Epithelial cell of alveolus of lung (primary cell): ENCODE measurements at places on chromosomes 1 and 21. TPM values are rescaled to one million over a fixed set of nuclear protein-coding genes. Genes with fewer than 3 reads are reported as not detected.

BRDT gene
- not detected in 2 replicates for total RNA-seq

HSD3B2 gene
- total RNA-seq = not detected in 2 replicates

CD34 gene
- 0.26 and 2.1 TPM in 2 replicates for total RNA-seq

VCAM1 gene
- total RNA-seq = 15.0 and 35.4 TPM in 2 replicates

DNAJC6 gene
- 0.08 and 0.52 TPM in 2 replicates for total RNA-seq

SYNC gene
- total RNA-seq = 2.4 and 5.2 TPM in 2 replicates

SAMSN1 gene
- 0.65 and 1.0 TPM in 2 replicates for total RNA-seq

FCRLB gene
- 1.0 and 1.2 TPM in 2 replicates for total RNA-seq

TSEN15 gene
- 25.0 and 48.1 TPM in 2 replicates for total RNA-seq

SPRR2A gene
- not detected in 2 replicates for total RNA-seq

ETV3L gene
- total RNA-seq = not detected in 2 replicates

ABL2 gene
- total RNA-seq = 14.3 and 19.4 TPM in 2 replicates

MSH4 gene
- not detected in 2 replicates for total RNA-seq

MX2 gene
- total RNA-seq = 0.80 and 3.0 TPM in 2 replicates

RNF115 gene
- 5.6 and 6.9 TPM in 2 replicates for total RNA-seq

DNAJC11 gene
- 20.4 and 25.7 TPM in 2 replicates for total RNA-seq

ICOSLG gene
- 0.40 TPM in 1 of 2 replicates, not detected in the other for total RNA-seq

DCST1 gene
- total RNA-seq = not detected in 2 replicates

DNAI4 gene
- total RNA-seq = 0.56 and 1.2 TPM in 2 replicates

UTP11 gene
- total RNA-seq = 47.3 and 56.9 TPM in 2 replicates

RGS13 gene
- total RNA-seq = 0.13 TPM in 1 of 2 replicates, not detected in the other

LINGO4 gene
- total RNA-seq = not detected in 2 replicates

CELSR2 gene
- total RNA-seq = 1.8 and 7.7 TPM in 2 replicates

PALMD gene
- total RNA-seq = 0.13 and 1.1 TPM in 2 replicates

RWDD3 gene
- total RNA-seq = 8.1 and 9.3 TPM in 2 replicates

OSCP1 gene
- total RNA-seq = 10.5 and 11.9 TPM in 2 replicates

TCEA3 gene
- total RNA-seq = 2.5 and 6.2 TPM in 2 replicates

ACTA1 gene
- 0.13 and 10.3 TPM in 2 replicates for total RNA-seq

STIL gene
- total RNA-seq = 5.7 and 15.1 TPM in 2 replicates

LAMC2 gene
- 5.4 and 113 TPM in 2 replicates for total RNA-seq

VWA1 gene
- total RNA-seq = 30.5 and 35.1 TPM in 2 replicates

NHLH2 gene
- total RNA-seq = under 0.01 TPM in 1 of 2 replicates, not detected in the other

KLHL21 gene
- 32.7 and 35.9 TPM in 2 replicates for total RNA-seq

UBXN10 gene
- total RNA-seq = under 0.01 and 0.13 TPM in 2 replicates
